ENCODE measurements at places on chromosomes 11 and 22. TPM values are rescaled to one million over a fixed set of nuclear protein-coding genes. Genes with fewer than 3 reads are reported as not detected.

The CD44 gene
- 896 TPM for total RNA-seq

The KLHL35 gene
- total RNA-seq, result 0.39 TPM

The OR52N4 gene
- 2.1 TPM for total RNA-seq

The BRMS1 gene
- 58.3 TPM for total RNA-seq

DNA sequence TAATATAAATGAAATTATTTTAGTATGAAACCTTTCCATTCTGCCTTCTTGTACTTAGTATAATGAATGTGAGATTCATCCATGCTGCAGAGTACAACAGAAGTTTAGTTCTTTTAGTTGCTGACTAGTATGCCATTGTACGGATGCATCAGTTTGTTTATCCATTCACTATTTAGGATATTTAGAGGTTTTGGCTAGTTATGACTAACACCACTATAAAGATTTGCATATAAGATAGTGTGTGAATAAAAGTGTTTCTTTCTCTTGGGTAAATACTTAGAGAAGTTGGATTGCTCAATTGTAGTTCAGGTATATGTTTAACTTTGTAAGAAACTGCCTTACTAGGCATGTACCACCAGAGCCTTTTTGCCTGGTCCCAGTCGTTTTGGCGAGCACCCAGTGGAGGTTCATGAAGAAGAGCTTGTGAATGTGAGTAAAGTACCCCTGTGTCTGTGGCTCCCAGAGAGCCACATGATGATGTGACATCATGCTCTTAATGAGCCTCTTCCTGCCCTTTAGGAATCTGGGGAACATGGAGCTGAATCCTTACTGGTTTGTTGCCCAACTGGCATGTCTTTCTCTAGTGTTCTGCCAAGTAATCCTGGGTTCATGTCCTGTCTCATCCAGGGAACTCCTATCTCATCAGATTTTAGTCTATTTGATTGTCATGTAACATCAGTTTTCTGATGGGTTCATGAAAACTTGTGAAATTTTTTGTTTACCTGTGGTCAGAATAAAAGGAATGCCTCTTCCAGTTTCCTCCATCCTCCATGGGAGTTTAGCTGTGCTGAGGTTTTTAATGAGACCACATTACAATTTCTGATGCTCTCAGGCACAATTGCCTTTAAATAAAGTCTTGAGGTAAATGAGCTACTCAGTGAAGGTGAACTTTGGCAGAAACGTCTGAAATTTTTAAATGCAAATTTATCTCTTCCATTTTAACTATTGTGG lies 234.8 kb downstream of the CASP12 start:
- no peaks in the 10 kb centered on the region for H3K4me1 ChIP-seq
- no peaks in the 10 kb centered on the region for H3K36me3 ChIP-seq
- no peaks in the 10 kb centered on the region for H3K27me3 ChIP-seq
- H3K27ac ChIP-seq, result no peak overlapping the region

- no peak overlapping the region for H3K27ac ChIP-seq
- no peak for DNase-seq
- no peak overlapping the region for H3K4me3 ChIP-seq
- no peaks in the 10 kb centered on the region for H3K36me3 ChIP-seq
These were observed 76.9 kb upstream of the EED start for GRCh38 chr11:86167499-86168164.

GRCh38 chr11:61545341-61545740 lies 35.5 kb downstream of the SYT7 start:
- no peak for DNase-seq
- no peak overlapping the region for H3K4me3 ChIP-seq
- no peaks in the 10 kb centered on the region for H3K36me3 ChIP-seq
- no peaks in the 10 kb centered on the region for H3K27me3 ChIP-seq
- no peaks in the 10 kb centered on the region for H3K4me1 ChIP-seq
- H3K27ac ChIP-seq, result no peak overlapping the region

DNA sequence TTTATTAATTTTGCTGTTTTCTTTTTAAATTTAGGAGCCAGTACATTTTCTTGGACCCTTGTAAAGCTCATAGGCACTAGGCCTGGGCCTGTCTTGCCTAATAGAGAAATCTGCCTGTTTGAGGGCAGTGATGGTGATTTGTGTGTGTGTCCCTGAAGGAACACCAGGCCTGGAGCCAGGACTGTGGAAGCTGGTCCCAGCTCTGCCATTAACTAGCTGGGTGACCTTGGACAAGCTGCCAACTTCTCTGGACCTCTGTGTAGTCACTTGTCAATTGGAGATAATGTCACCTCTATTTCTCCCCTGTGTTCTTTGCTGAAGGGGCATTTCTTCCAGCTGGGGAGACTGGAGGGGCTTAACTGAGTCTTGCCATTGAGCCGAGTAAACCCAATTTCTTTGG lies 16.0 kb upstream of the FTH1 start:
- DNase-seq, result no peak
- H3K4me1 ChIP-seq, result peaks cover 4% of the 10 kb centered on the region
- no peaks in the 10 kb centered on the region for H3K27me3 ChIP-seq

DNA sequence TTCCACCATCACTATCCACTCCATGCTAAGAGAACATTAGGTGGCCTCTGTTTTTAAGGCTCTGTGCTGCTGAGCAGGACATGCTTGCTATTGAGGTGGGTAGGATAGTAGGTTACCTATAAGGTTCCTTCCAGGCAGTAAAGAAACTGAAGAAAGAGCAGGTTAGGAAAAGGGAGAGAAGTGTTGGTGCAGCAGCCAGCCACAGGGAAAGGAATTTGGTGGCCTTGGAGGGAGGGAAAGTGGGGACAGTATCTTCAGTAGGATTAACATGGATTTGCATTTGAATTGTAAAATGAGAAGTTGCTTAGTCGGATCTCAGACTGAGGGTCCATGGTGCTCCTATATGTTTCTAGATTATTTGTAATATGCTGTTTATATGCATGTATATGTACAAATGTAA lies 49.2 kb upstream of the OLFML1 start:
- peak overlapping the region; percentile 28 for H3K27ac ChIP-seq
- no peak for DNase-seq
- H3K36me3 ChIP-seq, result peaks cover 7% of the 10 kb centered on the region
- peaks cover 18% of the 10 kb centered on the region for H3K4me1 ChIP-seq

DNA sequence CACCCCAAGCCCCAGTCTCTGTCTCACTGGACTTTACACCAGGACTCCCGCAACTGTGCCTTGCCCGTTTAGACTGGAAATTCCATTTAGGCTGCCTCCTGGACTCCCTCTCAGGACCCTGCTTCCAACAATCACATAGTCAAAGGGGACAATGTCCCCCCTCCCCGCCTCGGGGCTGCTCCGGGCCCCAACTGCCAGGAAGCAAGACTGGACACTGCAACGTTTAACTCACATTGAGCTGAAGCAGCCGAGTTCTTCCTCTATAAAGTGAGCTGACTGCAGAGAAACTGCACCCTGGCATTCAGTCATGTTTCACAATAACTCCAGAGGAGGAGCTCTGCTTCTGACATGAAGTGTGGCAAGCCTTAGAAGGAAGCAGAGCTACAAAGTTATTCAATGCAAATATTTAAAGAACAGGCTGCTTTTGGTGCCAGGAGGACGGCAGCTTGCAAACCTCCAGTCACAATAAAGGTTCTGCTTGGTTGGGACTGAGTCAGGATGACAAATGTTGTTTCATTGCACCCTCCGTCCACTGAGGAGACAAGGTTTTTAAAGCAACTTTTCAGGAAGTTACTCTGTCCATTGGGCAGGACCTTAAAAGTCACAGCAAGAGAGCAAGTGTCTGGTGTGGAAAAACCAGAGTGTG lies 19.9 kb downstream of the PACSIN2 start:
- peaks cover 5% of the 10 kb centered on the region for H3K36me3 ChIP-seq
- H3K27ac ChIP-seq, result no peak overlapping the region
- peaks cover 18% of the 10 kb centered on the region for H3K4me1 ChIP-seq
- peak; percentile 29 for DNase-seq

GRCh38 chr11:92268546-92268945 lies 43.9 kb downstream of the FAT3 start:
- H3K36me3 ChIP-seq, result no peaks in the 10 kb centered on the region
- no peak overlapping the region for H3K27ac ChIP-seq
- DNase-seq, result no peak
- no peaks in the 10 kb centered on the region for H3K27me3 ChIP-seq

DNA sequence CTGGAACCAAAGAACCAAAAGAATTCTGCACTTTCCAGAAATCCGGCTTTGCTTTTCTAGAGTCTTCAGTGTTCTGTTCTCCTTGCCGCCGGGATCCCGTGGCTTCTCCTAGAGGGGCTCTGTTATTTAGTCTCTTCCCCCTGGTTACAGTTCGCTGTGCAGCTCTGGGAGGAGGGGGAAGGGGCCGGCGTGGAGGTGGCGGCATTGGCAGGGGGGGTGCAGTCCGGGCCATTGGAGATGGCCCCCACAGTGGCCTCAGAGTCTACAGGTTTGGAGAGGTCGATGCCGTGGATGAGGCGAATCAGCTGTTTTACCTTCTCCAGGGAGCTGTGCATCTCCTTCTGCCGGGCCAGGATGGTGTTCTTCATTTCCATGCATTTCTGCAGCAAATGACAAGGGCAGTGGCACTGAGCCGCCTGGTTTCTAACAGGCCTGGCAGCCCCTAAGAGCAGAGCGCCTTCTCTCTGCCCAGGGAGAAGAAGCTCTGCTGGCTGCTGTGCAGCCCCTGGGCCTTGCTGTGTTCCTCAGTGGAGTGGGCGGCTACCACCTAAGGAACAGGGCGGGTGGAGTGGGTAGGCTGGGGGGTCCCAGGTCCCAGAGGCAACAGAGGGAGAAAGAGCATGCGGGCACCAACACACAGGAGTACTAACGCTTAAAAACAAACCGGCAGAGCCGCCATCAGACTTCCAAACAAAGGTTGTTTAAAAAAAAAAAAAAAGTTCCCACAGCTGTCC lies 11.6 kb downstream of the LARGE2 start:
- H3K4me3 ChIP-seq, result no peak overlapping the region
- peak overlapping the region; percentile 26 for H3K27ac ChIP-seq
- peak; percentile 30 for DNase-seq
- H3K4me1 ChIP-seq, result peaks cover 86% of the 10 kb centered on the region
- peaks cover 13% of the 10 kb centered on the region for H3K36me3 ChIP-seq

- H3K27ac ChIP-seq, result no peak overlapping the region
- H3K4me1 ChIP-seq, result no peaks in the 10 kb centered on the region
- H3K27me3 ChIP-seq, result no peaks in the 10 kb centered on the region
- no peak for DNase-seq
- no peaks in the 10 kb centered on the region for H3K36me3 ChIP-seq
- H3K4me3 ChIP-seq, result no peak overlapping the region
These were observed 126.9 kb upstream of the GRK3 start for GRCh38 chr22:25437414-25438160.

DNA sequence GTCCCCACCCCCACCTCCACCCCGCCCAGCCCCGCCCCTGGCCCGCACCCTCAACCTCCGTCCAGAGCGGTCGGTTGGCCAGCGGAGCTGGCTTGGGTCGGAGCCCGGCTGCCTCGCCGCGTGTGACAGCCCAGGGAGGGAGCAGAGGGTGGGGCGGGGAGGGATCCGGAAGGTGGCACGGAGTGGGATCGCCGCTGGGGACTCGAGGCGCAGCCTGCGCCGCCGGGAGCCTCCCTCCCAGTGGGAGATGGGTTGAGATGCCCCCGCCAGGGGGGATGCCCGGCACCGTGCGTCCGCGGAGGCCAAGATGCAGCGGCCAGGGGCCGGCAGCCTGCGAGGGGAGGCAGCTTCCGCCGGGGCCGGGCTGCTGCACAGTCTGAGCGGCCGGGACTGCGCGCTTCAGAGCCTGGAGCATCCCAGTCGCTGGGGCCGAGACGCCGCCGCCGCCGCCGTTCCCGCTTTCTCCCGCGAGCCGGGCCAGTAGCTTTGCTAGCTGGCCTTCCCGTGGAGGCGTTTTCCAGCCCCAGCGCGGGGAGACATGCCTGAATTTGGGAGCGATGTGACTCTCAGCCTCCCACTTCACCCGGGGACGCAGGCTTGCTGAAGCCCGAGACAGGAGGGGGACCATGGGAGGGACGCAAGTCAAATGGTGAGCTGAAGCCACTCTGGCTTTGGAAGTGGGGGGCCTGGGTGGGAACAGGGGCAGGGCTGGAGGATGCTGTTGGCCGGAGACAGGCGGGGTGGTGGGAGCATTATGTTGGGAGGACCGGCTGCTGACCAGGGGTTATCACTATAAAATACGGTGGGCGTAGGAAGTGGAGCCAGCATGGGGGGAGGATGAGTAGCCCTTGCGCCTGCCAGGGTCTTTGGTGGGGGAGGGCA lies 40.2 kb downstream of the DIXDC1 start:
- H3K36me3 ChIP-seq, result no peaks in the 10 kb centered on the region
- peaks cover 9% of the 10 kb centered on the region for H3K4me1 ChIP-seq
- H3K27me3 ChIP-seq, result no peaks in the 10 kb centered on the region
- H3K4me3 ChIP-seq, result peak overlapping the region; percentile 53
- DNase-seq, result peak; percentile 45

- no peaks in the 10 kb centered on the region for H3K36me3 ChIP-seq
- no peaks in the 10 kb centered on the region for H3K27me3 ChIP-seq
- no peaks in the 10 kb centered on the region for H3K4me1 ChIP-seq
- DNase-seq, result no peak
- H3K27ac ChIP-seq, result no peak overlapping the region
- H3K4me3 ChIP-seq, result no peak overlapping the region
These were observed 129.6 kb upstream of the POU2AF2 start for GRCh38 chr11:111115890-111116289.

DNA sequence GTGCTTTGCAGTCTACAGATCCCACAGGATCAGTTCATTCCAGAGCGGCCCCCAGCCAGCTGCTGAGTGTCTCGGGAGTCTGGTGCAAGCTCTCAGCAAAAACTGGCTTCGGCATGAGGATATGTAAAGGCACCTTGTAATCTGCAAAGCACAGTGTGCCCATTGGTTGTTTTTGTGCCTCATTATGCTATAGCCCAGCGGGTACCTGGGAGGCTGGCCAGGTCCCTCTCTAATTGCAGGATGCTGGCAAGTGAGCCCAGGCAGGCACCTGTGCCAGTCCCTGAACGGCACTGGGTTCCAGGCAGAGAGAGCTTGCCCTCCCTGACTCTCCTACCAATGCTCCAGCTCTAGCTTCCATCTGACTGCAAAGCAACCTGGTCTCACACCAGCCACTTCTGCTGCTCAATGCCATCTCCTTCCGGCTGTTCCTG lies 128.7 kb downstream of the DSCAML1 start:
- H3K27ac ChIP-seq, result no peak overlapping the region
- H3K27me3 ChIP-seq, result peaks cover 3% of the 10 kb centered on the region
- no peaks in the 10 kb centered on the region for H3K36me3 ChIP-seq
- H3K4me1 ChIP-seq, result no peaks in the 10 kb centered on the region

DNA sequence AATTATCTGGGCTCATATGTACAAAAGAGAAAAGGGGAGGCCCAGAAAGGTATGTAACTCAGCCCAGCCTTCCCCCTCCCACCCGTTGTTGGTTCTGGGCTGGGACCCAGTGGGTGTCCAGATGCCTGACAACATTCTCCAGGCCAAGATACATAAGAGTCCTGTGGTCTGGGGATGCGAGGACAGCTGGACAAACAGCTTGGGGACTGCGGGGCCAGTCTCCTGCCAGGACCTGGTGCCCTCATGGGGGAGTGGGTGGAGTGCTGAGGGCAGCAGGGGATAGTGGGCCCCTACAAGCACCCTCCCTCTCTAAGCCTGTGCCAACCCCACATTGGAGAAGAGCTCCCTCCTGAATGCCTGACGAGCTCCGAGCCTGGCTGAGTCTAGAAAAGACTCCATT lies 3.5 kb upstream of the SLC22A6 start:
- no peaks in the 10 kb centered on the region for H3K36me3 ChIP-seq
- H3K4me1 ChIP-seq, result no peaks in the 10 kb centered on the region
- no peak overlapping the region for H3K4me3 ChIP-seq

- DNase-seq, result no peak
- peaks cover 2% of the 10 kb centered on the region for H3K36me3 ChIP-seq
- H3K27ac ChIP-seq, result no peak overlapping the region
- no peaks in the 10 kb centered on the region for H3K27me3 ChIP-seq
These were observed 84.5 kb upstream of the SUSD2 start for GRCh38 chr22:24096758-24097115.

GRCh38 chr11:36041988-36042611 lies 98.2 kb downstream of the LDLRAD3 start:
- DNase-seq, result no peak
- H3K4me3 ChIP-seq, result no peak overlapping the region
- no peaks in the 10 kb centered on the region for H3K27me3 ChIP-seq
